ENCODE measurements at places on chromosomes 16 and 17.

DNA sequence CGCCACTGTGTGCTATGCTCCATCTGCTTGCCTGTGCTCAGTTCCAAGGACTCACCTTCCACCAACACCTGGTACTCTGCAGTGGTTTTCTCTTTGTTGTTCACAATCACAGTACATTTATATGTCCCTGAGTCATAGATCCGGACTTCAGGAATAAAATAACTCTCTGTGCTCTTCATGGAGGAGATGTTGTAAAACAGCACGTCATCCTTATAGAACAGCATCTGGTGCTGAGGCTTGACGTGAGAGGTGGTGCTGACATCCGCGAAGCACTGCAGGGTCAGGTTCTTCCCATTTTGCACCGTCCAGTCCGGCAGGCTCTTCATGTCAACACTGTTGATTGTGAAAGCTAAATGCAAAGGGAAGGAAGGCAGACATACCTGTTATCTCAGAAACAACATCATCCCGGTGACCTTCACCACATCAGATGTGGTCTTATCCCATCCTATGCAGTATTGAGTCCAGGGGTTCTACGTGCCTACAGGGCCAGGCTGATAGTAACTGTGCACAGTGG is 12.8 kb downstream of the PECAM1 start:
- DNase-seq: no peak

GRCh38 chr17:44002141-44002848 is 2.1 kb upstream of the NAGS start:
- no peak for DNase-seq

- no peak for DNase-seq
These were observed 23.5 kb upstream of the FOXK2 start for GRCh38 chr17:82495844-82496528.

DNA sequence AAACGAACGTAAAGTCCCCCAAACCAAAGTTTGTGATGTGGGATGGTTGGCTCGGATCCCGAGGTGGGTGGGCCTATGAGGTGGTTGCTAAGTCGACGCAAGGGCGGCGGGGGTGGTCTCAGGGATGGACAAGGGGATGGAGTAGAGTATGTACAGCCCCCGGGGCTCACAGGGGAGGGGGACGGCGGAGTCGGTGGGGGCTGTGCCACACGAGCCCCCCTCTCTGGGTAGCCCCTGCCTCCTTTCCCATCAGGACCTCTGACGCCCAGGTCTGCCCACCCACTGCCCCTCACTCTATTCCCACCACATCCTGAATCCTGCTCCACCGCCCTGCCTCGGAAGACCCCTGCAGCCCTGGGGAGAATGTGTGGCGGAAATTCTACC is 15.2 kb downstream of the IL34 start:
- DNase-seq: no peak
